ENCODE measurements at places on chromosomes 3 and 15.

GRCh38 chr15:70555713-70556112, 207.6 kb downstream of the UACA start:
- DNase-seq, result no peak

DNA sequence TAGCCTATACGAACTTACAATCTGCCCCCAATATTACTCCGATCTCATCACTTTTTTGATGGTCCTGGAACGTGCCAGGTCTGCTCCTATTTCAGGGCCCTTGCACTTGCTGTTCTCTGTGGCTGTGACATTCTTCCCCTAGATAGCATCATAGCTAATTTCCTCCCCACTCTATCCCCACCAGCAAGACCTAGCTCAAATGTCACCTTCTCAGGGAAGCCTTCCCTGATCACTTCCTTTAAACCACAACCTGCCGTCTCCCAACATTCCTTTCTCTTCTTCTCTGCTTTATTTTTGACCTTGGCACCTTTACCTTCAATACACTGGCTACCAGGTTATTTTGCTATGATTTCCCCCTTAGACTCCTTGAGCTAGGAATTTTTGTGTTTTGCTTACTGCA, 5.3 kb upstream of the SMAD6 start:
- DNase-seq, result no peak

- DNase-seq, result no peak
Observed at GRCh38 chr15:98292442-98293240, 332.1 kb downstream of the ARRDC4 start.

- DNase-seq, result no peak
Observed at GRCh38 chr15:40255033-40255432, 16.2 kb downstream of the PAK6 start.

GRCh38 chr3:155078711-155079467, 1.2 kb upstream of the MME start:
- no peak for DNase-seq

DNA sequence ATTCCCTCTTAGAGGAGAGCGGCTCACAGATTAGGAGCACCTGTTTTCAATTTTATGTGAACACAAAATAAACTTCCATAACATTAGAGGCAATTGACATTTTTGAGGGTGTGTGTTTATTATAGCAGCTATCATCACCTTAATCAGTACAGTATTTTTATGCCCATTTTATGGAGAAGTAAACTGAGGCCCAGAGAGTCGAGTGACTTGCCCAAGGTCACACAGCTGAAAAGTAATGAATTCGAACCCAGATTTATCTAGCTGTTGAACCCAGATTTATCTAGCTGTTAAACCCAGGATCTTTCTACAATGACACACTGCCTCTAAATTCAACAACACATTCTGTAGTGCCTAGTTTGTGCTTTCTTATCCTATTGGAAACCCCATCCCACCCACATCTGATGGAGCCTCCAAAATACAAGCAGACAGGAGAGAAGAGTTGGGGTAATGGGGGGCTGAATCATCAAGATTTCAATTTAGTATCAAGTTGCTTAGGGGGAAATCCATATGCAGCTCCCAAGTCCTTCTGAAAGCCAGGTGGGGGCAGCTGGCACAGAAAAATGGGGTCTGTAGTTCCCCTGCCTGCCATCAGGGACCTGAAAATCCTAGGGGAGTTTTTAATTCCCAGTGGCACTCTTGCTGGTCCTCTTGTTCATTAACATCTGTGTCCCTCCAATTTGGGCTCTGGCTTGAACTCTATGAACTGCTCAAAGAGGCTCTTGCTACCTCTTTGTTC, 50.4 kb upstream of the TRA2B start:
- DNase-seq, result no peak

DNA sequence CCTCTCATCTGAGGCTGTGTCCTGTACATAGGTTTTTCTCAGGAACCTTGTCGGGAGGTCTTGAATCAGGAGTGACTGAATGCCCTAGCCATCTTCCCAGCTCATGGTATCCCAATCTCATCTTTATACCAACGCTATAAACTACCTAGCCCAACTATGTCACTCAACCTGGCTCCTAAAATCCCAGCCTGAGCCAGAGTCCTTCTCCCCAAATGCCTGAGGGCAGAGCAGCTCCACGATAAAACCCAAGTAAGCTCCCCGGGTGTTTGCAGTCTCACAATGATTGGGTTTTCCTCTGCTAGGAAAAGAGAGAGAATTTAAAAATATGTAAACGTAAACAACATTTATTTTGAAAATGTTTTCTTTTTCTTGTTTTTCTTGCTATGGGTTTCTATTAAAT, 14.4 kb downstream of the EIF1B start:
- no peak for DNase-seq

GRCh38 chr3:144384241-144384979, 412.8 kb downstream of the DIPK2A start:
- no peak for DNase-seq

DNA sequence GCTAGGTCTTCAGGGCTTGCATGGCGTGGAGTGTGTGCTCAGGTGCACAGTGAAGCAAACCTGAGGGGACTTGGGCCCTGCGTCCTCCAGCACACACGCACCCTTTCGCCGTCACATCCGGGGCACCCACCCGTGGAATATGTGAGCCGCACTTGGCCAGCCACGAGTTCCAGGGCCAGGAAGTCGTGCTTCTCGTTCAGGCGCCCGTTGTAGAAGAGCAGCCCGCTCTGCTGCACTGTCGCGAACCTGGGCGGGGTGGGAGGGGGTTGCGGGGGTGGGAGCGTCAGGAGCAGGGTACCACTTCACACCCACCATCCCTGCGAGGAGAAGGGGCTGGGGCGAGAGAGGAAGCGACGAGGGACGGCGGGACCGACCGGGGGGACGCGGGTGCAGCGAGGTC, 7.1 kb downstream of the CELSR3 start:
- DNase-seq, result no peak

- DNase-seq, result no peak
Observed at GRCh38 chr3:38392604-38393163, 46.1 kb downstream of the XYLB start.

DNA sequence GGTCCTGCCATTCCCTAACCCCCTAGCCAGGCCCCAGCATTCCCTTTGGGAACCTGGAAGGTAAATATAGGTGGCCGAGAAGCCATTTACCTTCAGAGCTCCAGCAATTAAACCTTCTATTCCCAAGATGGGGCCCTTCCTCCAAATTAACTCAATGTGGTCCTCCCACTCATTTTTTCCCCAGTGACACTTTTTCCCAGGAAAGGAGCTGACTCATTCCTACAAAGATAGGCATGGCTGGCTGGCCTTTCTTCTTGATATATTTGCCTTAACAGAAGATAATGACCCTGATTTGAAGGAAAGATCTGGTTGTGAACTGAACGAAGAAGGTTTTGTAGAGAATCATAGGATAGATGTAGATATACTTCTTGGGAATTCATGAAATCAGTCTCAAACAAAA, 279.0 kb upstream of the VEPH1 start:
- no peak for DNase-seq

DNA sequence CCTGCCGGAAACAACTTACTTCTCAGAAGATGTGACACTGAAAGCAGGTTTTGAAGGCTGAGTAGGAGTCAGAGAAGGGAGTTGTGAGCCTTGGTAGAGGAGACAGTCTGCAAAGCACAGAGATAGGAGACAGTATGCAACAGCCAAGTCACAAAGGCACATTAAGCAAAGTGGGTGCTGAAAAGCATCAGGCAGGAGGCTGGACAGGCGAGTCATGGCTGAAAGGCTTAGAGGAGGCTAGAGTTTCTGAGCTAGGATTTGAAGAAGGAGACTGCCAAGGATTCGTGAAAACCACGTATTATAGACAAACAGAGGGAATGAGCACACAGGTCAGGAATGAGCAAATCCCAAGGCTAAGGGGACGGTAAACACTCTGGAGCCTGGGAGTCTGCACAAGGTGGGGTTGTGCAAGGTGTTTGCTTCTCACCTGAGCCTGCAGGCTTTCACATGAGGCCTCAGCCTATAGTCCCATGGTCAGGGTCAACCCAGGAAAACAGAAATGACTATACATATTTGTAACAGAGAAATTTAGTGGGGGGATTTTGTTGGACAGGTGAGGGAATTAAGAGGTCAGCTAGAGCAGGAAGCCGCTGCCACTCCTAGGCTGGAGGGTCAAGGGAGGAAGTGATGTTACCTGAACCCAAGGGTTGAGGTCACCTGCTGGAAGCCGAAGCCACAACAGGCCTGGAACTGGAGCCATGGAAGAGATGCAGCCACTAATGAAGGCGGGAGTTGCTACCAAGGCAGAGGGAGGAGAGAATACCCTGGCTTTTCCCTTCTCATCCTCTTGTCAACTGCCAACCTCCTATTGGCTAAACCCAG, 23.1 kb upstream of the TRIM71 start:
- no peak for DNase-seq

GRCh38 chr3:79973917-79974595, 206.3 kb upstream of the ROBO1 start:
- no peak for DNase-seq

- DNase-seq, result no peak
Observed at GRCh38 chr3:48469046-48469915, 22.7 kb downstream of the ATRIP start.

DNA sequence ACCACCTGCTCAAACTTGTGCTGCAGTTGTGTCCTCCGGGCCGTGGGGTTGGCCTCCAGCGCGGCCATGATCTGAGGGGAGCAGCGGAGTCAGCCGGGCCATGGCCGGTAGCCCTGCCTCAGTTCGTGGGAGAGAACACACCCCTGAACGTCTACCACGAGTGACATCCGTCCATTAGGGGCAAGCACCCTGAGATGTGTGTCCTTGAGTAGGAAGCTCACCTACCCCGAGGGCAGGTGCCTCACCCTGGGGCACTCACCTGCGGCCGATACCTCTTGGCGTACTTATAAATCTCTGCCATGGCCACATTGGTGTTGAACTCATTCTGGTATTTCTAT, 13.4 kb downstream of the H1-8 start:
- no peak for DNase-seq

DNA sequence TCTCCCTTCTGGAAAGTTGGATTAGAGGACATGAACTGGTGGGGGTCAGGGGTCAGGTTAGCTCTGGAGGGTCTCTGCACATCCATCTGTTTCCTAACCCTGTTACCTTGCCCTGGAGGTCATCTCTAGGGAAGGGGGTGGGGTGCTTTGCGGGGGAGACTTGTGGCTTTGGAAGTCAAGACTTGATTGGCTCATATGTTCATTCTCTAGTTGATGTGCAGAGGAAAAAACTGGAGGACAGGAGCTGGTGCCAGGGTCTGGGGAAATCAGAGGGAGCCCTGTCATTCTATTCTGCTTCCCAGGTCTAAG, 42.9 kb upstream of the ROPN1 start:
- DNase-seq, result no peak

- DNase-seq, result no peak
Observed at GRCh38 chr3:172678068-172678467, 32.8 kb downstream of the NCEH1 start.

DNA sequence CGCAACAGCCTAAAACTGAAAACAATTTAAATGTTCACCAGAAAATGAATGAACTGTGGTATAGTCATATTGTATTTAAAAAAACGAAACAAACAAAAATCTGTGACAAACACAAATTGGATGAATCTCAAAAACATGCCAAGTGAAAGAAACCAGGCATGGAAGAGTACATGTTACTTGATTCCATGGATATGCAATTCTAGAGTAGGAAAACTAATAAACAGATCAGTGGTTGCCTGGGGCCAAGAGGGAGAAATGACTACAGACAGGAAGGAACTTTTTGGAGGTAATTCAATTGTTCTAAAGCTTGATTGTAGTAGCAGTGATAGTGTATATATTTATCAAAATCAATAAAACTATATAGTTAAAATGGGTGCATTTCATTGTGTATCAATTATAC, 16.8 kb downstream of the UBE3A start:
- DNase-seq, result no peak

- no peak for DNase-seq
Observed at GRCh38 chr3:44476181-44476611, 1.3 kb downstream of the ZNF445 start.

- DNase-seq, result no peak
Observed at GRCh38 chr3:31053299-31053698, 158.8 kb upstream of the GADL1 start.

DNA sequence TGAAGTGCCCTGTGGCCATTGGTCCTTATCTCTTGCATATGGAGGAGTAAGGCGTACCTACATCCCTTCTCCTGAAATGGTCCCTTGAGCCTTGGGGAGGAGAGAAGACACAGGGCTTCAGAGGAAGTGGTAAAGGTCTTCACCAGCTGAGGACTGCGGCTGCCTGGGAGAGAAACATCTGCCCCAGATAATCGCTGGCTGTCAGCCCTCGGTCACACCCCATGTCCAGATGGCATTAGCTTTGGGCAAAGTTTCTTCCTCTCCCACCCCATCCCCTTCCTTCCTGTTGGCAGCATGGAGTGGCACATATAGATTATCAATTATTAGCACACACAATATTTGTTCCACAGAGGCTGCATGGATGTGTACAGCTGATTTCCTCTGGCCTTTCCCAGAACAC, 61.6 kb downstream of the LRTM1 start:
- DNase-seq, result no peak

- no peak for DNase-seq
Observed at GRCh38 chr3:39453134-39453533, 14.3 kb upstream of the MOBP start.

GRCh38 chr3:11705049-11705448, 61.3 kb upstream of the VGLL4 start:
- no peak for DNase-seq

- no peak for DNase-seq
Observed at GRCh38 chr3:127156338-127157050, 36.4 kb upstream of the PRR23E start.

DNA sequence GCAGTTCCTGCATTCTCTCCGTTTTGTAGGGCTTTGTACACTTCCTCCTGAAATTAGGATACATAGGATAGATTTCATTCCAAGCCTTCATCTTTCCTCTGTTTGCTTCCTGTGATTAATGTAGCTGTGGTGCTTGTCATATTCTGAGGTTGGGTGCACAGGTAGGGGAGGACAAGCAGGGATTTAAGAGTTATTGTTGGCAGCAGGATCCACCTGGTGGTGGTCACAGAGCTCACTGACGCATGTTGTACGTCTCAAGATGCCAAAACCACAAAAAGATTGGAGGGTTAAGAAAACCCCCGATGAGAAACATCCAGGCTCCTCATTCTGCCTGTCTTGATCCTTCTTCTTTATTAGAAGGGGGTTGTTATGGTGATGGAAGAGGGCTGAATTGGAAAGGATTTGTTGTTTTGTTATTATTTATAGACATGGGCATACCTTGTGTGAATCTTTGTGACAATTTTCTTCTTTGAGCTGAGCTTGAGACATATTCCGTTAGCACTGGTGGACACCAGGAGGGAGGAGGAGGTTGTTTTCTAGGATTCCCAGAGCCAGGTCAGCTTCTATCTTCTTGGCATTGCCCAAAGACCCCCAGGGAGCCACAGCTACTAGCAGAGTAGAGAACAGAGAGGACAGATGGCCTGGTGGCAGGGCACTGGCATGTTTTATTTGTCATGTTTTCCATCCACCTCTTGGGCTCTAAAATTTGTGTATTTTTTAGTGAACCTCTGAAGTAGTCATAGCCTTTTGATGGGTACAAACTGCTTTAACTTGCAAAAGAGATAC, 57.7 kb upstream of the LARS2 start:
- DNase-seq, result no peak

Data from stimulated activated CD8-positive, alpha-beta memory T cell treated with anti-CD3 and anti-CD28 coated beads, Interleukin-7, amount 100 ng/mL, for 1 hour (primary cell).